Activated CD4-positive, alpha-beta T cell treated with anti-CD3 and anti-CD28 coated beads for 4 hours (primary cell): ENCODE measurements at places on chromosomes 5 and 9.

- no peak for DNase-seq
These were observed 20.8 kb upstream of the CTNNAL1 start for GRCh38 chr9:109033941-109034700.

DNA sequence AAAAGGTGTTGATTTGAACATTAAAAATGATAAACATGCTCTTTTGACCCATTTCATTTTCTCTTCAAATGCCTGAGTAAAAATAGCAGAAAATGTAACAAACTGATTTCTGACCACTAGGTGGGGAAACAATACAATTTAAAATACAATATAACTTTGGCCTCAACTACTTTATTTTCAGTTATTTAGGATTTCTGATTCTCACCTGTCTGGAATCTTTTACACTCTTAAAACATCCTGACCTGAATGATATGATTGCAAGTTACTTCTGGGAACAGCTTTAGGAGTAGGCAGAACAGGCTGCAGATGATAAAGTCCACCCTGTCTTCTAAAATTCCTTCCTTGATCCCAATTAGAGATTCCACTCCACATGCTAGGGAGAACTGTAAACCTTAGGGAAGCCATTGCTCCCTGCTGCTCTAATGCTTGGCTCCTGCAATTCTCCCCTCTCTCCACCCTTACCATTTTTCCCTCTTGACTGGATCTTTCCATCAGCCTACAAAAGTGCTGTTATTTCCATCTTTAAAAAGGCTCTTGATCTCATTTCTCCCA is 70.3 kb downstream of the FYB1 start:
- no peak for DNase-seq

DNA sequence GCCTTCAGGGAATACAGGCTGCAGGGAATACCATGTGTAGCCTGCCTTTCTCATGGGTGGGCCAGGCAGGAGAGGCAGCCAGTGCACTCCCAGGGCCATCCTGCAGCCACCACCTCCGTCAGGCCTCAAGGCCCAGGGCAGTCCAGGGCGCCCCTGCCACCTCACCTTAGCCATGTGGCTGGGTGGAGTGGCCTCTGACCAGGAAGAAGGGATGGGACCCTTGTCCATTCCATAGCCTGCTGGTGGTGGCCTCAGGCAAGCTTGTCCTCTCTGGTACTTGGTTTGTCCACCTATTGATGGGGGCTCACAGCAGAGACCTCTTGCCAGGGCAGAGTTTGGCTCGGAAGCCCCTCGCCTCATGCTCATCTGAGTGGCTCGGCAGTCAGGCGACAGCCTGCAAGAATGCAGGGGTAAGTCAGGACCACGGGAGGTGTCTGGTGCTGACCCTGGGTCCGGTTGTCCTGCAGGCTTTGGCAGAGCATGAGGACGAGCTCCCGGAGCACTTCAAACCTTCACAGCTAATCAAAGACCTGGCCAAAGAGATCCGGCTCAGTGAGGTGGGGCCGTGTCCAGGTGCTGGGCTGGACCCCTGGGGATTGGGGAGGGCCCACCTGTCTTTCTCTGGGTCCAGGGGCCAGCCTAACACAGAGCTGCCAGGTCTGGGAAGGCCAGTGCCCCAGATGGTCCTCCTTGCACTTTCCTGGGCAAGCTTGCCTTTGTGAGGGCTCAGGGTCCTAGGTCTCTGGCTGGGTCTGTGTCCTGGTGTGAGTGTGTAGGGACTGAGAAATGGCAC is 82.9 kb downstream of the PHF2 start:
- no peak for DNase-seq

GRCh38 chr5:62477801-62478200 is 65.2 kb downstream of the IPO11 start:
- DNase-seq = no peak

- DNase-seq = no peak
These were observed 158.7 kb upstream of the TNC start for GRCh38 chr9:115276621-115277020.

- no peak for DNase-seq
These were observed 3.9 kb downstream of the FUBP3 start for GRCh38 chr9:130583271-130583670.

DNA sequence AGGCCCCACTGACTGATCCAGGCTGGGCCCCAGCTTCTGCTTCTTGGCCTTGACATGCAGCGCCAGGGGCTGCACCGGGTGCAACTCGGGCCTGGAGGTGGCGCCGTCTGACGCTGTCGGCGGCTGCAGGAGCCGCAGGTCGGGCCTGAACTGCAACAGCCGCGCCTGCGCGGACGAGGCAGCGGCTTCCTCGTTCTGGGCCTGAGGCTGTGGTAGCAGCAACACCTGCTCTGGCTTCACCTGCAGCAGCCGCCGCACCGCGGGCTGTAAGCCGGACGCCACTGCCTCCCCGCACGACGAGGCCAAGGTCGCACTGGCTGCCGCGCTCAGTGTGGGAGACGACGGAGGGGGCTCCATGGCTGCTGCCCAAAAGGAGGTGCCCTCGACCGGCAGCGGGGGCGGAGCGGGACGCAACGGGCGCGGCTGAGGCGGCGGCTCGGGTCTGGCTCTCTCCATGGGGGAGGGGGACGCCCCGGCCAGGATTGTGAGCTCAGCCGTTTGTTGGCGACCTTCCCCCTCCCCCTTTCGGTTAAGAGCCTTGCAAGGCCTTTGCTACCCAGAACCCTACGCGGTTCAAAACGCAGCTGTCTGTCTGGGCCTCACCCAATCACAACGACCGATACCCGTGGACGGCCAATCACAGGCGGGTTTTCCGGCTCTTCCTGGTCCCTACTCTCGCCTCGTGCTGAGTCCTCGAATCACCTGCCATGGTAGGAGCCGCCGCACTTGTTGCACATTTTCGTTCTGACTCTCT is 438 bp downstream of the SOX30 start:
- peak; percentile 77 for DNase-seq

GRCh38 chr5:137734331-137734730 is 1.6 kb downstream of the KLHL3 start:
- no peak for DNase-seq

DNA sequence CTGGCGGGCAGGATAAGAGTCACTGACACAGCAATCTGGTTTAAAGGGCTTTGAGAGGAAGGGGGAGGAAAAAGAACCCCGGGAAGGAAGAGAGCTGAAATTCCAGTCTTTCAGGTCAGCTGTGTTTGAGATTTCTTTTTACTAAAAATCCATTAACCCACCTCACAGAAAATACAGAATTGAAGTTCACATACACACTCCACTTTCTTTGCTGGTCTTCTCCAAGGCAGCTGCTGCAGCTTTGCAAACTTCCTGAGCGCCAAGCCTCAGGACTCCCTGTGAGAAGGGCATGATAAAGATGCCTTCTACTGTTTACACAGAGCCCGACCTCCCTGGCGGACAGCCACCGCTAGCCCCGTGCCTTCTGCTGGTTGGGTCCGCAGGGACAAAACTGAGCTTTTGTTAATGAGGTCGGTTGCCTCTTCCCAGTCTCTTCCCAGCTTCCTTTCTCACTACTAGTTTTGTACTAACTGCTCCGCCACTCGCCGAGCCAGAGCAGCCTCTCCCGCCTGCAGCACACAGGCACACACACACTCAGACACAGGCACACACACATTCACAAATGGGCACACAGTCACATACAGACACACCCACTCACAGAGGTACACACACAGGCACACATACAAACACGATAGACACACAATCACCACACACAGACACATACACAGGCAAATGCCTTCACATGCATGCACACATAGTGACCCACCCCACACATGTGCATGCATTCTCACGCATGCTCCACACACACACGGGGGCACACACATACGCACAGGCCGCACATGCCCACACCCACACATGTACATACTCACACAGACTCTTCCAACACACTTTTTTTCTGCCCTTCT is at the start of gene FREM1:
FREM1 (minus strand) TSS at position 468 of the 845 bp plus-strand sequence. CDS start 41,451 bp downstream, outside the sequence.
- DNase-seq = no peak

DNA sequence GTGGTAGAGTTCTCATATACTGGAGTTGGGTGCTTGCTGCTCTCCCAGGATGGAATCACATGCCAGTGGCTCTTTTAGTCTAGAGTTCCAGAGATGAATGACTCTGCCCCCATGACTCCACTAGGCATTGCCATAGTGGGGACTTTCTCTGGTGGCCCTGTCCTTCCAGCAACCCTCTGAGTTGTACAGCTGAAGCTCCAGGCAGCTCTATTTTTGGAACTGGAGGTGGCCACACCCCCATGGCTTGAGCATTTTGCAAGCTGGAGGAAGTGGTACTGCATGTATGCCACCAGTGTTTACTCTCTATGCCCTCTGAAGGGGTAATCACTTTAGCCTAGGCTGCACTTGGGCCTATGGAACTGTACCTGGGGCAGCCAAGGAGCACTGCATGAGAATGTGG is 112.6 kb downstream of the RANBP17 start:
- DNase-seq = no peak

- DNase-seq = no peak
These were observed 18.1 kb downstream of the KDM3B start for GRCh38 chr5:138370537-138370936.

- no peak for DNase-seq
These were observed 24.3 kb upstream of the AFF4 start for GRCh38 chr5:132987531-132988408.

DNA sequence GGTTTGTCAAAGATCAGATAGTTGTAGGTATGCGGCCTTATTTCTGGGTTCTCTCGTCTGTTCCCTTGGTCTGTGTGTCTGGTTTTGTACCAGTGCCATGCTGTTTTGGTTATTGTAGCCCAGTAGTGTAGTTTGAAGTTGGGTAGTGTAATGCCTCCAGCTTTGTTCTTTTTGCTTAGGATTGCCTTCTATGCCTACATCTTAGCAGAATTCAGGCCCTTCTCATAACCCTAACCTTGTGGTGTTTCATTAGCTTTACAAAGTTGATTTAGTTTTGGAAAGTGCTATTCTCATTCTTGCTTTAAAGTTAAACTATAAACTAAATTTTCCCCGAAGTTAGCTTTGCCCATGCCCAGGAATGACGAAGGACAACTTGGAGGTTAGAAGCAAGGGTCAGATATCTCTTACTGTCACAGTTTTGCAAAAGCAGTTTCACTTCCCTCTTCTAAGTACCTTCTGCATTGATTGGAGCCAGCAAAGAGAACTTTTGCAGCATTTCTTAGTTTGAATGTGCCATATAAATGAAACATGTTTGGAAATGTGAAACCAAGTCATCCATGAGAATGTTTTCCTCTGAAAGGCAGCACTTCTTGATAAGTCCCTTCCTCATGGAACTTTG is 274.3 kb upstream of the DMRT1 start:
- no peak for DNase-seq

GRCh38 chr5:116438979-116439554 is 135.6 kb downstream of the SEMA6A start:
- DNase-seq = no peak

GRCh38 chr5:59956130-59956783 is 62.7 kb upstream of the PDE4D start:
- DNase-seq = no peak

GRCh38 chr9:89447416-89447815 is 50.5 kb downstream of the SEMA4D start:
- no peak for DNase-seq

DNA sequence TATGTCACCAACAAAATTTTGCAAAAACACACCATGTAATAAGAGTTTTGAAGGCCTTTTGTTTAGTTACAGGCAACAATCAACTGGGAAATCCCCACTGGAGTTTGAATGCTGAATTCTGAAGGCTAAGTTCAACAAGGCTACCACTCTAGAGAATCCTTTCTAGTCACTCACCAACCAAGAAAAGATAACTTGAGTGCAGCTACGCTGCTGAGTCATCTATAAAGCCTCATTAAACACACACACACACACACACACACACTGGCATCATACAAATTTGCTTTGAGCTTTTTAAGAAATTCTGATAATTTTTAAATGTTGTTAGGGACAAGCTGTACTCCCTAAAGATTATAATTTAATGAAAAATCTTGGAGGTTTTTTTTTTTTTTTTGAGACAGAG is 219.6 kb downstream of the DENND1A start:
- DNase-seq = no peak

DNA sequence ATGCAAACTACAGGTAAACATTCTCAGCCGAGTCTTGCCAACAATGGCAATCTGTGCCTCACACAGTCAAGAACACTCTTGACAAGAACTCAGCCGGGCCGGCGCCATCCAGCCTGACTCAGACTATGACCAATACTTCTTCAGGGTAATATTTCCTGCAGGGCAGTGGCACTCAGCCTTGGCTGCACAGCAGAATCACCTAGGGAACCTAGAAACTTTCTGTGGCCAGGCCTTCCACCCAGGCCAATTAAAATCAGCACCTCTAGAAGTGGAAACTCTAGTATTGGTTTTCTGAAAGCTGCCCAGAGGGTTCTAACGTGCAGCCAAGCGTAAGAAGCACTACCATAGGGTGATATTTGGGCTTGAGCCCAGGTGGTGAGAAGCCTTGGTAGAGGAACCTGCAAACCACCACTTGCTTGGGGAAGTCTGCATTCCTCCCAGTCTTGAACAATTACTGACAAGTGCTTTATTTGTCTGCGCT is 120.6 kb downstream of the TTLL11 start:
- DNase-seq = no peak

- DNase-seq = no peak
These were observed 33.0 kb downstream of the FAM240B start for GRCh38 chr9:38686933-38687332.

GRCh38 chr5:135236908-135237747 is 161.9 kb downstream of the MACROH2A1 start:
- DNase-seq = no peak

DNA sequence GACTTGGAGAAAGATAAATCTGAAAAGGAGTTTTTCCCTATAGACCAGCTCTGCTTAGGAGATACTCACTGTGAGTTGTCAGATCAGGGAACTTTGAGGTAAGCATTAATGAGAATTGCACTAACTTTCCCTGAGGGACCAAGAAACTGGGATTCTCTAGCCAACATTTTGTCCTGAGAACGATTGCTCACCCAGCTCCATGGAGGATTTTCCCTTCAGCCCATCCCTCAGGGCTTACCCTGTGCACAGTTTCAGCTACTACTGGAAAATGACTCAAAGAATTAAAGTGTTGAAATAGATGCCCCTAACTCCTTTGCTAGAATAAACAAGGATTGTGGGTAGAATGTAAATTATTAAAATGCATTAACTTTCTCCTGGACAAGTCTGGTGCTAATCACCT is 237.2 kb upstream of the IL12B start:
- DNase-seq = no peak

GRCh38 chr9:38042626-38043357 is 26.2 kb downstream of the SHB start:
- DNase-seq = no peak

GRCh38 chr5:42886635-42887034 is 74.9 kb upstream of the SELENOP start:
- DNase-seq = no peak

DNA sequence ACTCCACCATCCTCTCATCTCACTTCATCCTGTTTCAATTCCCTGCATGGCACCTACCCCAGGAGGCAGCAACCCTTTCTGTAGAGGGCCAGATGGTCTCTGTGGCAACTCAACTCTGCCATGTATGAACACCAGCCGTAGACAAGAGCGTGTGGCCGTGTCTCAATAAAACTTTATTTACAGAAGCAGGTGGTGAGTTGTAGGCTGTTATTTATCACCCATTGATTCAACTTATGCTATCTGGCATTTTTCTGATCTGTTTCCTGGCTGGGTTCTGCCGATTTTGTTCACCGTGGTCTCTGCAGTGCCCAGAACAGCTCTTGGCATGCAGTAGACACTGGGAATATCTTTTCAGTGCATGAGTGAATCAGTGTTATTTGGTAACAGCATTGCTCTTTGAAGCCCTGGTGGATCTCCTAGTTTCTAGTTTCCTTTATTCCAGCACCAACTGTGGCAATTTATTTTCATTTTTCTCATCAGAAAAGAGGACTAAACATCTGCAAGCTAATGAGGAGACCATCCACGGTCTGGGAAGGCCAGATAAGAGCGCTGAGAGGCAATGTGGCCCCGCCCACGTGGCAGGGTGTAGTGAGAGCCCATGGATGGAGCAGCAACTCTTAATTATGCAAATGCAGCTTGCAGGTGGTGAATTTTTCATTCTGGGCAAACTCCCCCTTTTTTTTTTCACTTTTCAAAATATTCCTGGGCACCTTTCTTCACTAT is 77.9 kb downstream of the CTSL start:
- no peak for DNase-seq
